ENCODE measurements at places on chromosomes 7 and 10.
A peak's percentile ranks its signal among the peaks of the same experiment; 100 is the strongest.

GRCh38 chr7:157392256-157393037 lies 55.6 kb downstream of the DNAJB6 start:
- DNase-seq: no peak

DNA sequence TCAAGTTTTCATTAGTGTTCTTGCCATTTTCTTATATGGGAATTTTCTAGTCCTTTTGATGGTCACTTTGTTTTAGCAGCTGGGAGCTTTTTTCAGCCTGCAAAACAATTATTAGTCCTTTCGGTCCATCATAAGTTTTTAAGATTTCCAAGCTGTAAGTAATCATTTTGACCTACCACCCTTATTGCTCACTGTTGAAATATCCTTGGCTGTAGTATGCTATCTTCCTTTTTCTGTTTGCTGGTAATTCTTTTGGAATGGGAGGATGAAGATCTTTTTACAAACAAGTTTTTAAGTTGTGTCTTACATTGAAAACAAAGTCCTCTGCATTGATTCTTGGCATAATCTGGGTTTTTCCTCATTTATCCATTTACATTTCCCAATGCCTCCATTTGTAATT lies 24.0 kb downstream of the BZW2 start:
- DNase-seq: peak; percentile 77

GRCh38 chr10:121974019-121974534 lies 940 bp downstream of the NSMCE4A start:
- no peak for DNase-seq

DNA sequence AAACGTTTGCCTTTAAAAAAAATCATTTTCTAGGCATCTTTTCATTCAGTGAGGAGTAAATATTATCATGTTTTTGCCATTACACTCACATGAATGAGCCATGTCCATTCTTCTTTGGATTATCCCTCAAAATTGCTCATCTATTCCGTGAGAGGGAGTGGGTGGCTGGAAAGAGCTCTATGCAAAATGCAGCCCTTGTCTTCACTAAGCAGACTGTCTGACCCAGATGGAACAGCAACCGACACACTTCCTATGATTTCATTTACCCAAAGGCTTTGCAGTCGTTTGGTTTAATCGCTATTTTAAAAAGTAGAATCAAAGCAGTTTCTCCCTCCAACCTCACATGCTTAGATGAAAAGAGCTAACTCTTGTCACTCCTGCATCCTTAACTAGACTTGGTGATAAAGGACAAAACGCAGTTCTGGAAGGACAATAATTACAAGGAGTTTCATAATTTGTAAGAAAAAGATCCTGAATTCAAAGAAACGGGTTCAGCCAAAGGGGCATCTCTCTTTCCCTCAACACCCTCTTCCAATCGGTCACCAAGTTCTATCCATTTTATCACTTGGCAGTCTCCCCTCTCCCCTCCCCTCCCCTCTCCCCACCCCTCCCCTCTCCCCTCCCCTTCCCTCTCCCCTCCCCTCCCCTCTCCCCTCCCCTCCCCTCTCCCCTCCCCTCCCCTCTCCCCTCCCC lies 198.1 kb upstream of the STK17A start:
- no peak for DNase-seq

- no peak for DNase-seq
Measured at GRCh38 chr10:22500656-22501340, 155.5 kb downstream of the SPAG6 start.

Data from fibroblast of mammary gland (primary cell).